CD4-positive, alpha-beta T cell treated with Interleukin-4 for 1 hour (primary cell): ENCODE measurements at places on chromosomes 16 and 17.
A peak's percentile ranks its signal among the peaks of the same experiment; 100 is the strongest.

- no peak for DNase-seq
Observed at GRCh38 chr16:27381974-27382855, 19.8 kb upstream of the IL21R start.

DNA sequence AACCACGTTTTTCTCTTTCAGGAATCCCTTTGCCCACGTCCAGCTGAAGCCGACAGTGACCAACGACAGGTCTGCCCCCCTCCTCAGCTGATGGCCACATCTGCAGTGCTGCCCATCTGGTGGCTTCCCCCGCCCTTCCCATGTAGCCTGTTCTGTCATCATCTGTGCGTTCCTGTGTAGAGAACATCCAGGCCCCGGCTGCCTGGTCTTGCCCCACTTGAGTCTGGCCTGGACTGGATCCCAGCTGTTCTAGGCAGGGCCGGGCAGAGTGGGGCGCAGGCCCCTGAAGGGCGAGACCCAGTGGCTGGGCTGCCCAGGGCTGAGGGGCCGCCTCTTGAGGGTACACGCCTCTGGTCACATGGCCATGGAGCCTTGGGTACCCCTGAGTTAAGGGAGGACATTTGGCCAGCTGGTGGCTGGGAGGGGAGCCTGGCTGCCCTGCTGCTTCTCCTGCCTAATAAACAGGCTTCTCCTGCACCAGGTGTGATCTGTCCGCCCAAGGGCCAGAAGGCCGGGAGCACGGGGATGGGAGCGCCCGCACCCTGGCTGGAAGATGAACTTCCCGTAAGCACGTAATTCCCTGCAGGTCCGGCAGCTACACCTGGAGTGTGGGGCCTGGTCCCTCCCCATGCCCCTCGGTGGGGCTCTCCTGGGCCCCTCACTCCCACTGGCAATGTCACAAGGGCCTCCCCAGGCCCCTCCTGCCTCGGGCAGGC is 49.4 kb upstream of the PVALEF start:
- DNase-seq, result no peak

- no peak for DNase-seq
Observed at GRCh38 chr16:73043828-73044467, 4.0 kb downstream of the ZFHX3 start.

DNA sequence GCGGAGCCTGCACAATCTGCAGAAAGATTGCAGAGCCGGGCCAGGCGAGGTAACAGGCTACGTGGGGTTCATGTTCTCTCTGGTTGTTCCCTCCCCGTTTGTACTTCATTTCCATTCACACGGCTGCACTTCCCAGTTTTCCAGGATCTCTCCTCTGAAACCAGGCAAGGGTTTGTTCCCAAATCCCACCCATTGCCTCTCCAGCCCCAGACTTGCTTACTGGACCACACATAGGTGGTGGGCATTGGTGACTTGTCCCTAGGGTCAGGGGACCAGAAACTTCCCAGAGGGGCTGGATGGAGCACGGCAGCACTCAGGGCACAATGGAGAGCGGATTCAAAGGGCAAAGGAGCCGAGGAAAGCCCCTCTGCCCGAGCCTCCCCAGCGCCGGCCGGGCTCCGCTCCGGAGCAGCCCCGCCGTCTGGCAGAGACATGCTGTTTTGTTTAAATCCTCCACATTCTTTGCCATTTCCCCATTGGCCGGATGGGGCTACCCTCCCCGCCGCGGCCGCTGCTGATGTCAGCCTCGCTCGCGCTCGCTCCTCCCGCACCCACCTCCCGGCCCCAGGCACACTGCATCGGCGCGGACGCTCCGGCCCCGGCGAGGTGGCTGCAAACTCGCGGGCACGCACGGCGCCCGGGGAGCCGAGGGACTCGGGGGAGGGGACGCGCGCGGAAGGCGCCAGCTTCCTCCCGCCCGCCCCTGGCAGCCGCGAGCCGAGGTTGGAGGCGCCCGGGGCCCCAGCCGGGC is at the start of gene PITPNC1:
Gene PITPNC1 (plus strand): TSS at position 545 of the 751 bp plus-strand sequence.
- DNase-seq, result peak; percentile 90

GRCh38 chr17:74872313-74873036 is at the start of gene FDXR:
TSS of gene FDXR (minus strand) at chr17:74872994. CDS start at chr17:74872944, 50 bp downstream.
- DNase-seq, result no peak

DNA sequence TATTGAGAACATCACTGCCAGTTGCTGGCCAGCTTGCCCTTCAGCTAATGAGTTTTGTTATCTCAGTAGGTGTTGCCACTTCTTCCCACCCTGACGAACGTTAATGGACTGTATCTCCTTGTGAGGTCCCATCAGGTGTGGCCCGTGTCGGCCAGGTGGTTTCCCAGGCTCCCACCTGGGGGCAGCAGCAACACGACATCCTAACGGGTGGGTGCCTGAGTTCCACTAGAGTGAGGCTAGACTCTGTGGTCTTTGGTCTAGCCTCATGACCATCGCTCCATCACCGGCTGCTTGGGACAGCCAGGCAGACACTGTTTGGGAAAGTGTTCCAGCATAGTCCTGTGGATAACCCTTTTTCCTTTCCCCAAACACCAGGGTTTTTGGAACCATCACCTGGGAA is 45.6 kb upstream of the LCMT1 start:
- no peak for DNase-seq

- peak; percentile 15 for DNase-seq
Observed at GRCh38 chr17:70205401-70205800, 36.1 kb downstream of the KCNJ2 start.

- no peak for DNase-seq
Observed at GRCh38 chr16:27474921-27475320, 72.9 kb downstream of the IL21R start.
